ENCODE measurements at places on chromosomes 11 and 22. TPM values are rescaled to one million over a fixed set of nuclear protein-coding genes. Genes with fewer than 3 reads are reported as not detected.

GRCh38 chr11:125071435-125071834 is 8.3 kb downstream of the SLC37A2 start:
- DNase-seq, result no peak

Gene POU2AF2
- total RNA-seq, result not detected

Gene MYRF
- 0.26 TPM for total RNA-seq

Gene KDM4E
- total RNA-seq, result not detected

Gene MIAT
- total RNA-seq, result 0.38 TPM

Gene FGF19
- not detected for total RNA-seq

- no peak for DNase-seq
These were observed 6.3 kb upstream of the SYCE3 start for GRCh38 chr22:50569041-50569459.

DNA sequence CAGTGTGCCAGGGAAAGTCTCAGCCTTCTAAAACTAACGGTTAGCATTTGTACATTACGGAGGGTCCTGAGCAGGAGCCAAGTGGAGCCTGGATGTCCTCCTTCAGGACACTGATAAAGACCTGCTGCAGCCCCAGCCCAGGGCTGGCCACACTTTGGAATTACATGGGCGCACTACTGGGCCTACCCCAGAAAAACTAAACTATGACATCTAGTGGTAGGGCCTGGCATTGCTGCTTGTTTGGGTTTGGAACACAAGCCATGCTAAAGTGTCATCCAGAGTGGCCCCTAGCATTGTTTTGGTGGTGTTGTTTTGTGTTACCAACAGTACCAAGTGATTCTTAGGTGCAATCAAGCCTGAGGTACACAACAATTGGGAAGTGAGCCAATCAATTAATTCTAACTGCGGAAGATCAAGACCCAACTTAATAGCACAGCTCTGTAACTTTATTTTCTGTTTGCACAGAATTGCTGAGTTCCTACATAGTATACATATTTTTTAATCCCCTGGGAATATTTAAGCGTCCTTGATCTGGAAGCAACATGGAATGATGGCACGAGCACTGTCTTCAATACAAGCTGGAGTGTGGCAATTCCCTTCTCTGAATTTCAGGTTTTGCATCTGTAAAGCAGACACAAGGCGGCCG is 340.7 kb downstream of the LARGE1 start:
- DNase-seq, result peak; percentile 16

Gene SPDYC
- not detected for total RNA-seq

DNA sequence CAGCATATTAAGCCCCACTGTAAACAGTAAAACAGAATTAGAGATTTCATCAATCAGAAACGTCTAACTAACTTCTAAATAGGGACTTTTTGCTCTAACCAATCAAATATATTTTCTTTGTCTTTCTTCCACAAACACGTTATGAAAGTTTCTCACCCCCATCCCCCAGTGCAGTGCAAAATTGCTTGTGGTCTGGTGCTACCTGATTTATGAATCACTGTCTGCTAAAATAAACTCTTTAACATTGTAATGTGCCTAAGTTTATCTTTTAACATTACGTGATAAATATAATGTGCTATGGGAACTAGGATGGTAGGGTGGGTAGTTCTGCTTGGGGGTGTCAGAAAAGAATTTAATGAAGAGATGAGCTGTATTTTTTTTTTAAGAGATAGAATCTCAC is 47.3 kb upstream of the SLC5A1 start:
- DNase-seq, result no peak

Gene OR5B21
- not detected for total RNA-seq

GRCh38 chr11:63510360-63511047 is 4.6 kb downstream of the LGALS12 start:
- no peak for DNase-seq

- DNase-seq, result no peak
These were observed 6.9 kb upstream of the NRXN2 start for GRCh38 chr11:64729851-64730382.

GRCh38 chr11:98625526-98625925 is 395.2 kb upstream of the CNTN5 start:
- no peak for DNase-seq

DNA sequence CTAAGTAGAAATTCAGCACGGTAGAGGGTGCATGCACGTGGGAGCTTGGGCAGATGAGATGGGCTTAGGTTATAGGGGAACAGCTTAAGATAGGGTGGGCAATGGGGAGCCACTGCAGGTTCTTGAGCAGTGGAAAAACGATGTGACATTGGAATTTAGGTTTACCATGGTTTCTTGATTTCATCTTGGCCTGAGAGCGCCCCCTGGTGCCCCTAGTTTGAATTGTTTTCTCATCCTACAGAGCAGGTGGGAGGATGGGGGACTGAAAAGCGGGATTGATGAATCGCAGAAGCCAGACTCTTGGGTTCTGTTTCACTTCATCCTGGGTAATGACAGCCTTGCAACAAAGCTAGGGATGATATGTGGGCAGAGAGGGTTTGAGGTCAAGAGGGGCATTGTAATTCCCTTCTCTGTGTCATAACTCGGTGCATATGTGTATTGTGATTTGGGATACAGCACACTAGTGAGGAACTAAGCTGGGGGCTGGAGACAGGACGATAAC is 6.7 kb upstream of the MCAM start:
- DNase-seq, result no peak

DNA sequence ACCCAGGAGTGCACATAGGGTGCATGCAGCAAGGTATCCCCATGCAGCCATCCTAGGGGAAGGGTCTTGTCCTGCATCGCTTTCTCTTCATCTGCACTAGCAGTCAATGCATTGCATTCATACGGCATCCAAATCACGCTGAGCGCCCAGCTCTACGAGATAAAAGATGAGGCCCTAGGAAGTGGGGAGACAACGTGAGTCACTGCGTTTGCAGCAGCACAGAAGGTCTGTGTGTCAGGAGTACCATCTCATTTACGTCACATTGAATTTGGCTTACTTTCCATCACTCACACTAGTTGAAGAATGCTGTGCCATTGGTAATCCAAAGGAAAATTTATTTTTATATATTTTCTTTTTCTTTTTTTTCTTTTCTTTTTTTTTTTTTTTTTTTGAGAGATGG is 2.5 kb upstream of the ST14 start:
- no peak for DNase-seq

- no peak for DNase-seq
These were observed 1.6 kb upstream of the TRIM29 start for GRCh38 chr11:120139316-120140069.

Gene SHISAL1
- under 0.01 TPM for total RNA-seq

GRCh38 chr11:83574519-83574918 is 288.4 kb upstream of the CCDC90B start:
- no peak for DNase-seq

DNA sequence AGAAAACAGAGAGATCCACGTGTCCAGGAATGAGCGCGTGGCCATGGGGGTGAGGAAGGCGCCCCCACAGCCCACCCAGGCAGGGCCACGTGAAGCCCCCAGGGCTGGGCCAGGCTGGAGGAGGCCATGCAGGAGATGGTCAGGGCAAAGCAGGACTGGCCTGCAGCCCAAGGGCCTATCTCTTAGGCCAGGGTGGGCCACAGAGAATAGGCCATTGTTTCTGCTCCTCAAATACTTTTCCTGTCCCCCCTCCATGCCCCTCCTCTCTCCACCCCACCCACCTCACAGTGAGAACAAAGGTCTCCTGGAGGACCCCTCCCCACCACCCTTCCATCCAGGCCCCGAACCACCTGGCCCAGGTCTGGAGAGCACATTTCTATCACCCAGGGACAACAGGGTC is 8.3 kb upstream of the CDC42EP1 start:
- no peak for DNase-seq

DNA sequence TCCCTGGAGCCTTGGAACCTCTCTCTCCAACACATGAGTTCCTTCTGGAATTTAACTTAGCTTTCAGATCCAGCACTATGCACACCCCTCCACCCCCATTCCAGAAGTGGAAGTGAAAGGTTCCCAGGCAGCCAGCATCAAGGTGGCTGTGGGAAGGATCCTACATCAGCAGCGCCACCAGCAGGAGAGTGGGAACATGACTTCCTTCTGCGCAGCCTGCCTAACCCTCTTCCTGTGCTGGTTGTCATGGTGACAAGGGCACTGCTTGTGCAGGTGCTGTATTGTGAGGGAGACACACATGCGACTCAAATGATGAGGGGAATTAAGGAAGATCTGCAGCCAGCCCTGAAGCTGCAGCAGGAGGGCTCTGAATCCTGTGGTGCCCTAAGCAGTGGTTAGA is 904.5 kb upstream of the API5 start:
- DNase-seq, result no peak

- DNase-seq, result no peak
These were observed 49.6 kb downstream of the NOX4 start for GRCh38 chr11:89441606-89442005.

DNA sequence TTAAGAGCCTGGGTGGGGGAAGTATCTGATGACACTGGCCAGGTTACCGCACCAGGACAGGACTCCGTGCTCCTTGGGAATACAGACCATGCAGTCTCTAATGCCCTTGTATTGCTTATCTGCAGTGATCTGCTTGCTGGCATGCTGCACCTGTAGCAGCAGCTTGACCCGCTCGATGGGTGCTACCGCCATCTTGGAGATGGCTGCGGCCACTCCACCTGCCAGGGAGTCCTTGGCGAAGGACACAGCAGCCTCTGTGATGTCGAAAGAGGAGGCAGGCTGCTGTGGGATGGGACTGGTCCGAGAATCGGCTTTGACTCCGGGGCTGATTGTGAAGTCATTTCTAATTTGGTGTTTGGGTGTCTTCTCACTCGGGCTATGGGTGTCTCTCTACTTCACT is 3.1 kb downstream of the WBP2NL start:
- no peak for DNase-seq

- DNase-seq, result peak; percentile 97
These were observed 56.4 kb downstream of the UBASH3B start for GRCh38 chr11:122711831-122712381.

- DNase-seq, result no peak
These were observed 1.3 kb downstream of the TMEM86A start for GRCh38 chr11:18699848-18700261.

- no peak for DNase-seq
These were observed 10.2 kb upstream of the WEE1 start for GRCh38 chr11:9563196-9563730.

Gene OR52I1
- total RNA-seq, result not detected

- no peak for DNase-seq
These were observed 36.5 kb downstream of the C11orf91 start for GRCh38 chr11:33664166-33664565.

Gene CCDC88B
- total RNA-seq, result 1.8 TPM

GRCh38 chr22:49812838-49813237 is 14.8 kb downstream of the BRD1 start:
- DNase-seq, result peak; percentile 21

DNA sequence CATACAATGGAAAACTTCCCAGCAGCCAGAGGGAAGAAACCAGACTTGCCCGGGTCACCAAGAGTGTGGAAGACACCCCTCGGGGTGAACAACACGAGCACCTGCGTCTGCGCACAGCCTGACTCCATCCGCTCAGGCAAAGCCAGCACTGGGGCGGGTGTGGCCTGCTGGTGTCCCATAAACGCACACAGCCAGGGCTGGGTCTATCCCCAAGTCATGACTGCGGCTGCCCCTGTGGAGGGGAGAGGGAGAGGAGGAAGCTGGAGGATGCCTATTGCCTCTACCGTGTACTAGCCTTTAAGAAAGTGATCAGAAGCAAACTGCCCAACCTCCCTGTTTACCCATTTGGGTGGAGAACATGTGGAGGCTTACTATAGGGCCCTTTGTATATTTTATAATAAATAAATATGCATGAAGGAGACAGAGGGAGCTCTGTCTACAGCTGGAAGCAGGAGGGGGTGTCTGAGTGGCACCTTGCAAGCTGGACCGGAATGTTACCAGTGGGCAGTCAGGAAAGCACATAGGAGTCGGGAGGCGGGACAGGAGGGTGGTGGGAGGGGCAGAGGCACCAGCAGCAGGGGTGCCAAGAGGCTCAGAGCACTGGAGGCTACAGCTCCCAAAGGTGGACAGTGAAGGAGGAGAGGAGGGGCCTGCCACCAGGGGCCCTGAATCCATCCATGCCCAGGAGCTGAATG is 79.6 kb downstream of the PHF21B start:
- DNase-seq, result no peak

DNA sequence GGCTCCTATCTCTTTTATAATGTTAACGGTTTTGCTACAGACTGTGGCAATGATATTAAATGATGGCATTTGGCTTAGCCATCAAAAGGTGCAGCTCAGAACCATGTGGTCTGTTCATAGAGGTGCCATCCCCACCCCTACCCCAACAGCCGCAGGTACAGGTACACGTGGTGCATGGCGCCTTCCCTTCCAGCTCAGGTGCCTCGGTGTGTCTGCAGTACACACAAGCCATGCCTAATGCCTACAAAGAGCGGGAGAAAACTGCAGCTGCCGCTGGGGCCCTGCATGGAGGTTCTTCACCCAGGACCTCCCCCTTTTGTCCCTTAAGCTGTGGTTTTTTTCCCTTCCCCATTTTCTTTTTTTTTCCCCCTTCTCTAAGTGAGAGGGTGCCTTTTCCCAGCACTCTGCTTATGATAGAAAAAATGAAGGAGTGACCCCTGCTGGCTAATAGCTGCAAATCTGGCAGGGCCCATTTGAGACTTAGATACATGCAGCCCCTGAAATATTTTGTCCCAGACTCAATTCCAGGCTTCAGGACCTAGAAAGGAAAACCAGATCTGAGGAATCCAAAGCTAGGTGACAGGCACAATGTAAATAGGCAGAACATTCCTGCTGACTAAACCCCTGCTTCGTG is 6.5 kb downstream of the OR52M1 start:
- peak; percentile 24 for DNase-seq

- DNase-seq, result no peak
These were observed 6.2 kb upstream of the LDLRAD3 start for GRCh38 chr11:35937700-35938099.

Gene IFITM10
- 0.39 TPM for total RNA-seq

DNA sequence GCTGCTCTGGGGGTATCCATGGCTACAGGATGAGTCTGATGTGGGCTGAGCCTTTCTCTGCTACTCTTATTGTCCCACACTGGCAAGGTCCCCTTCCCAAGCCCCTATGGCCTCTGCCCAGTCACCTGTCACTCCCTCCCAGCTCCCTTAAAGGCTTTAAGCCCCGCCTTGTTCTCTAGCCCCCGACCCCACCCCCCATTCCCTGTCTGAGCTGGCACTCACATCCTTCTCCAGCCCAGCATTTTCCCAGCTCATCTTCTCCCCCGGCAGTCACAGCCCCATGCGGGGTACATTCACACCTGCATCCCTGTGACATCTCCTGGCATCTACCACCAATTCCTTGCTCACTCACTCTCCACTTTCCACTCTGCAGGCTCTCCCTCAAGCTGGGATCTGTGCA is 4.3 kb downstream of the MTFP1 start:
- no peak for DNase-seq

- no peak for DNase-seq
These were observed 289.7 kb downstream of the KIRREL3 start for GRCh38 chr11:126710804-126711399.

Gene OR10A2
- not detected for total RNA-seq

Measured in dermis microvascular lymphatic vessel endothelial cell (primary cell).